Activated T-helper 2 cell treated with anti-CD3 and anti-CD28 coated beads, Interferon-gamma antibody, Interleukin-2, Interleukin-4, amounts not matched to agents 10 μg/mL and 5 μg/mL and 100 μg/mL, durations not matched to agents 14 hours and 24 hours and 36 hours (primary cell): ENCODE measurements at places on chromosomes 4 and X.

DNA sequence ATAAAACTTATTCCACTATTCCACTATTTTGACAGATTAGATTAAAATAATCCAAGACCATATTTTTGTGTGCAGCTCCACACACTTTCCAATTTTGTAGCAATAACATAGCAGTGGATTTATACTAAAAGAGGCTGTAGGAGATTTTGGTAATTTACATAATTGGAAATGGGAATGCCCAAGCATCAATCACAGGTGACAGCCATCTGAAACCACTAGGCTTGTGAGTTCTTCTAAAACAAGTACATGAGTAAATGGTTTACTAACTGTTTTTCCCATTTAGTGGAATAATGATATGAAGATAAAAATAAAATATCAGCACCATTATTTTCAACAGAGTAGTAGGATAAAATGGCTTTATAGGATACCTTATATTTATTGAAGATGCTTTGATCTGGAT is 4.4 kb downstream of the ANK2 start:
- H3K27me3 ChIP-seq, result peaks cover 5% of the 10 kb centered on the region
- H3K27ac ChIP-seq, result no peak overlapping the region
- H3K36me3 ChIP-seq, result no peaks in the 10 kb centered on the region
- no peak overlapping the region for H3K4me3 ChIP-seq

GRCh38 chr4:2341261-2341841 is 77.1 kb downstream of the ZFYVE28 start:
- H3K36me3 ChIP-seq, result no peaks in the 10 kb centered on the region
- DNase-seq, result peak; percentile 3
- no peak overlapping the region for H3K4me3 ChIP-seq
- peaks cover 5% of the 10 kb centered on the region for H3K27me3 ChIP-seq

GRCh38 chrX:16825264-16826035 is 39.2 kb downstream of the TXLNG start:
- H3K36me3 ChIP-seq, result peaks cover 34% of the 10 kb centered on the region
- H3K27me3 ChIP-seq, result no peaks in the 10 kb centered on the region
- DNase-seq, result no peak
- peak overlapping the region; percentile 62 for H3K27ac ChIP-seq
- peaks cover 15% of the 10 kb centered on the region for H3K4me1 ChIP-seq

DNA sequence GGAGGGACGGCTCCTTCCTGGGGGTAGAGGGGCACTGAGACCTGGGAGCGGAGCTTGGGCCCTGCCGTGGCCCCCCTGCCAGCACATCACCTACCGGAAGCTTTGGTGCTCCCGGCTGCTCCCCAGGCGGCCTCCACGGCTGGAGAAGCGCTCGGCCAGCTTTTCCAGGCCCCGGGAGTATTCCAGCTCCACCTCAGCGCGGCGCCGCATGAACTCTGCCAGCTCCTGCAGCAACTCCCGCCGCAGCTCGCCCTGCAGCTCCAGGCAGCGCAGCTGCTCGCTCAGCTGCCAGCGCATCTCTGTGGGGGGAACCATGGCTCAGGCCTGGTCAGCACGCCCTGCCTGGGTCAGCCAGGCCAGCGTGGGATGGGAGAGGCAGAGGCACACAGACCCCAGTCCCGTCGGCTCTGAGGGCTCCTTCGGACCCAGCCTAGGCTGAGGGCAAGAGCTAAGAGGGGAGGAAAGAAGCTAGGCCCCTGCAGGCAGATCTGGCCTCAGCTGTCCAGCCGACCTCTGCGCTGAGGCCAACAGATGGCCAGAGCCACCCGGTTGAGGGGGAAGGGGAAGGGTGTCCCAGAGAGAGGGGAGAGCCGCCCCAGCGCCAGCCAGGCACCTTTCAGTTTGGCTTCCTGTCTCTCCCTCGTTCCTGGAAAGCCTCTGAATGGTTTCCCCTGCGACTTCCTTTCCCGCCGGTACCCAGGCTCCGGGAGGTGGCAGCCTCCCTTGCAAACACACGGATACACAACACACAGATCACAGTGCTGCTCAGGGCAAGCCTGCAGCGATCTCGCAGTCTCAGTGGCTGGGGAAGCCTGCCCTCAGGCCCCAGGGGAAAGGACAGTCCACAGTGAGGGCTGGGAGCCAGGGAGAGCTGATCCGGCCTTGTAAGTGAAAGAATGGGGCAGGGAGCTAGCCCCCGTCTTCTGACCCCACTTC is 4.3 kb downstream of the ARHGAP4 start:
- H3K4me3 ChIP-seq, result peak overlapping the region; percentile 97
- no peak for DNase-seq
- peak overlapping the region; percentile 77 for H3K27ac ChIP-seq
- H3K36me3 ChIP-seq, result peaks cover 50% of the 10 kb centered on the region
- no peaks in the 10 kb centered on the region for H3K27me3 ChIP-seq

GRCh38 chr4:24164054-24164693 is 274.3 kb upstream of the PPARGC1A start:
- no peak overlapping the region for H3K4me3 ChIP-seq
- no peak overlapping the region for H3K27ac ChIP-seq
- H3K36me3 ChIP-seq, result no peaks in the 10 kb centered on the region
- no peaks in the 10 kb centered on the region for H3K27me3 ChIP-seq
- no peak for DNase-seq

DNA sequence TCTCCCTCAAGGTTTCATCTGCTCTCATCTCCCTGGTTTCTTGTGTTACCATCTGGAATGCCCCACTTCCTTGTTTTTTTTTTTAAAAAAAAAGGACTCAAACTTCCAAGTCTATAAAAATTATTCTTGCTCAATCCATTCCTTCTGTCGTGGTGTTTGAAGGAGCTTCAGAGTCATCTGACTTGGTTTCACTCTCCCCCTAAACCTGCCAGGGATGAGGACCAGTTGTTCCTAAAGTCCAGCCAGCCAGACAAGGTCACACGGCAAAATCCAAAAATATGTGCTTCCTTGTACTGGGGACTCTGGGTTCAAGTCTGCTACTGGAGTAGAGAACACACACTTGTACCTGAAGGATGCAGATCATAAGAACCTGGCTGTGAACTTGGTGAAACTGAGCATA is 84.5 kb upstream of the GPM6B start:
- H3K4me3 ChIP-seq, result no peak overlapping the region
- H3K27ac ChIP-seq, result no peak overlapping the region
- H3K36me3 ChIP-seq, result no peaks in the 10 kb centered on the region
- no peaks in the 10 kb centered on the region for H3K4me1 ChIP-seq
- no peak for DNase-seq
